Caki2 (cell line): ENCODE measurements at places on chromosomes 2 and 18.

GRCh38 chr2:10935366-10935918 is 23.7 kb downstream of the KCNF1 start:
- DNase-seq: no peak

- no peak for DNase-seq
Observed at GRCh38 chr18:24740829-24741228, 280.4 kb downstream of the HRH4 start.

DNA sequence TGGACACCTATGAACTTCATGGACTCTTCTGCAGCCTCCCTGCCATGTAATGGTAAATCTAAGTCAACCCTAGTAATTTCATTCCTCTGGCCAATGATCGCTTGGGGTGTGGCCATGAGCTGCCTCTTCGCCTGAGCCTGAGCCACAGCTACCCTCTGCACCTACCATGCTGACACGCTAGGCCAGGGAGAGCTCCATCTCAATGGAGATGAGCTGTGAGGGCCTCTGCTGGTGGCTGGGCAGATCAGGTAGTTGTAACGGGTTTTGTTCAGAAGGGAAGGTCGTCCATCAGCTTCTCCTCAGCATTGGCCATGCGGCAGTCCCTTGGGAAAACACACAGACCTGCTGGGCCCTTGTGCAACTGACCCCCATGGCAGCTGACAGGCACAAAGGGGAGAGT is 24.4 kb downstream of the MPHOSPH10 start:
- DNase-seq: no peak

DNA sequence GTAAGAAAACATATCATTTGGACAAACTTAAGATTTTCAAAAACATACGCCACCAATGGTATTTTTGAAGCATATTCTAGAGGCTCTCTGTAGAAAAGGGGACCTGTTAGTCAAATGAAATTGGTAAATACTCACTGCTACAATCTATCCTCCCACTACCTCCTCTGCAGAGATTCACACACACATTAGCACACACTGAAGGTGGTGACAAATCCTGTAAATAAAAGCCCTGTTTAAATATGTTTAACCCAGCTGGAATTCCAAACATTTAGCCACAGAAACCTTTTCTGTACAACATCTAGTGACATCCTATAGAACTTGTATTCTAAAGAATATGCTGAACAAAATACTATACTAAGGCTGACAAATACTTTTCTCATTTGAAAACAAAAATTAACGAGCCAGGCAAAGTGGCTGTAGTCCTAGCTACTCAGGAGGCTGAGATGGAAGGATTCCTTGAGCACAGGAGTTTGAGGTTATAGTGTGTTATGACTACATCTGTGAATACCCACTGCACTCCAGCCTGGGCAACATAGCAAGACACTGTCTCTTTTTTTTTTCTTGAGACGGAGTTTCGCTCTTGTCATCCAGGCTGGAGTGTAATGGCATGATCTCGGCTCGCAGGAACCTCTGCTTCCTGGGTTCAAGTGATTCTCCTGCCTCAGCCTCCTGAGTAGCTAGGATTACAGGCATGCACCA is 25.9 kb downstream of the ALS2 start:
- no peak for DNase-seq

DNA sequence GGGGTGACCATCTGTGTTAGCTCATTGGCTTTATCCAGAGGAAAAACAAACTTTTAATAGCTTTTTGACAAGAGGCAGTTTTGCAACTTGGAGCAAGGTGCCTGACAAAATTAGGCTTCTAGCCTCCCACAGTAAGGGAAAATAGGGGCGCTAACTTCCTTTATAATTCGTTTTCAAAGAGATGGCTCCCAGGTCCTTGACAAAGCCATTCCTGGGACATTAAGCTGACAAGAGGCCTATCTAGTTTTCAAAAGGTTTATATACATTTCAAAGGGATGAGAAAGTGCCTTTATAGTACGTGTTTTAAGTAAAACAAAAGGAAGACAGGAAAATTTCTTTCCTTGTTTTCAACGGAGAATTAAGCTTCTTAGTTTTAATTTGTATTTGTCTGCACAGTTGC is 159.4 kb upstream of the GCFC2 start:
- DNase-seq: no peak
